ENCODE measurements at places on chromosomes 3 and 15.

DNA sequence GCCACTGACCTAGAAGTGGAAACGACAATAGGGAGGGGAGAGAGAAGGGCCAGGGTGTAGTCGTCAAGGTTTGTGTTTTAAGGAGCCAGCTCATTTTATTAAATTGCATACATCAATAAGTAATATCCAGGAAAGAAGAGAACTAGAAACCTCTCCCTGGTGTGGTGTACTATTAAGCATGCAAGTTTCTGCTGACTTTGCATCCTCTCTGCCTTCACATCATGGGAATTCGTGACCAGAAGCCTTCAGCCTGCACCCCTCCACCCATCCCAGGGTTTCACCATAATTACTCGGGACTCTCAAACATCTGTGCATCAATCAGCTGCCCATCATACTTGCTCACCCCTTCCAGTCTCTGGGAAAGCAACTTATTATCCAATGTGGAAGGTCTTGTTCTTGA, 70.9 kb upstream of the UBE3A start:
- no peak for DNase-seq

- DNase-seq = no peak
Observed at GRCh38 chr15:99403597-99403996, 152.3 kb downstream of the LRRC28 start.

DNA sequence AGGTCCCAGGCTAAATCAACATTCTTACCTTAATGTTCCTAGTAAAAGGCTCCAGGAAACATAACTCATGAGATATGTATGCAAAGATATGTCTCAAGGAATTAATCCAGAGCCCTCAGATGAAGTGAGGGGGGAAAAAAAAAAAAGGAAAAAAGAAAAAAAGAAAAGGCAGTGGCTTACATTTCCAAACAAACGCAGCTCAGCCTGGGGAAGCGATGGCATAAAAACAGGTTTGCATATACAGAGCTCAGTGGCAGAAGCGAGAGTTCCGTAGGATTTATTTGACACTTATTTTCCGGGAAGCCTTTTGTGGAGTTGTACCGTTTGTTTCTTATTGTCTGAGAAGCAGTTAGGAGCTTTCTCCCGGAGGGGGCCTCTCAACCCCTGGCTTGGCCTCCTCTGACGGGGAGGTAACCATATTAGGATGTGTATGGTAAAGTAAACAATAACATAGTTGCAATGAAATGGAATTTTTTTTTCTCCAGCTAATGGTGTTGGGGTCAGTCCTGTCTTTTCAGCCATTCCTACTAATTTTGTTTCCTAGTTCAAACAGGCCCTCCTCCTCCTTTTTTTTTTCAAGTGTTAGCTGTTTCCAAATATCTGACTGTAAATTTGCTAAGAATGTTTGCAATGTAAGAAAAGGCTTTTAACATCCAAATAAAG, 338.6 kb downstream of the FOXP1 start:
- DNase-seq = no peak

DNA sequence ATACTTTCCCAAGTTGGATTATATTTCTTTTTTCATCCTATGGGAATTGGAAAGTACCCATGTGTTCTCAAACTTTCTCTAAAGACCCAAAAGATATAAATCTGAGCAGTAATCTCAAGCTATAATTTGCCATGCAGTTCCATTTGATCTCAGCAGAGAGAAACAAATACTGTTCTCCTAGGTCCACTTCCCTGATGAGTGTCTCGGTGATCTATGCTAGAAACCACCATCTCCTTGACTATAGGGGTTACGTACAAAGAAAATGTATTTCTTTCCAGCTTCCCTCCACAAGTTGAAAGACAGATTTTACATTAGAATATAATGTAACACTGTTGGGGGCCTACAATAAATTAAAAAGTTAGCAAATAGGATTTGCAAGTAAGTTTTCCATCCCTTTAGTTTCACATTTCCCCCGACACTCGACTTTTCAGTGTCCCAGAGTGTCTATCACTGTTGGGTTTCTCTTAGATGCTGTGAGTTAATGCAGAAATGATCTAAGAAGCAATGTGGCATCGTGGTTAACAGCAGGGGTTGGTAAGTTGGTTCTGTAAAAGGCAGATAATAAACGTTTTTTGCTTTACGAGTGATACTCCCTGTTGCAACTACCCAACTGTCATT, 465.1 kb upstream of the CFAP20DC start:
- DNase-seq = no peak

DNA sequence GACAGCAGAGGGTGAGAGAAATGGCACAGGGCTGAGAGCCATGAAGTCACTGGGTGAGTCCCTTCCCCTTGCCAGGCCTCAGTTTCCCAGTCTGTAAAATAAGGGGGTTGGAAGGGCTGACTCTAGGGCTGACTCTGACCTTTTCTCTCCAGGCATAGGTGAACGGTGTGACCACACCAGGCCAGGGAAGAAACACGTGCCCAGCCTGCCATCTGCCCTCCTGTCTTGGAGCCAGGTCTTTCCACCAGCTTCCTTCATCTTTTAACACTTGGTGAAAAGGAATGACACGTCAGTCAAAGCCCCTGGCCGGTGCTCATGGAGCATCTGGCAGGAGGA, 74.4 kb downstream of the CPN2 start:
- DNase-seq = no peak

DNA sequence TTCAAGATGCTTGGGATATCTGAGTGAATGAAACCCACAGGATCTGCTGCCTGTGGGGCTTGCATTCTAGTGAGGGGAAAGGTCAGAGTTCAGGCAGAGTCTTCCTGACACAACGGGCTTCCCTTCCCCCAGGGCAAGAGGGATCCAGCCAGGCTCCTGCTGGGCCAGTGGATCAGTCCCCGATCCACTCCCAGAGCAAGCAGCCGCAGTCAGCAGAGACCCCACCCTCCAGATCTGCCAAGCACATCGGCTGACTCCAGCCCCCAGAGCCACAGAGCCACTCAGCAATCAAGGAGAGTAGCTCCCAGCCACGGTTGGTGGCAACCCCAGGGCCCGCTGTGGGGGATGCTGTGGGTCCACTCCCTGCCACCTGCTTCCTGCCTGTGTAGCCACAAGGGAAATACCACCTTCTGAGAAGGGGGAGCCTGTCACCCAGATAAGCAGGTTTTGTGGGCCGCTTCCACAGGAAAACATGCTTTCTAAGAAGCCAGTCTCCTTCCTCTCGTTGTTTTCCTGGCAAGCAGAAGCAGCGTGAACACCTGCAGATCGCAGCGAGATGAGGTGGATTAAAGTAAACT, 44.9 kb downstream of the CPN2 start:
- DNase-seq = no peak

GRCh38 chr3:76888856-76889255, 151.0 kb upstream of the ROBO2 start:
- no peak for DNase-seq

DNA sequence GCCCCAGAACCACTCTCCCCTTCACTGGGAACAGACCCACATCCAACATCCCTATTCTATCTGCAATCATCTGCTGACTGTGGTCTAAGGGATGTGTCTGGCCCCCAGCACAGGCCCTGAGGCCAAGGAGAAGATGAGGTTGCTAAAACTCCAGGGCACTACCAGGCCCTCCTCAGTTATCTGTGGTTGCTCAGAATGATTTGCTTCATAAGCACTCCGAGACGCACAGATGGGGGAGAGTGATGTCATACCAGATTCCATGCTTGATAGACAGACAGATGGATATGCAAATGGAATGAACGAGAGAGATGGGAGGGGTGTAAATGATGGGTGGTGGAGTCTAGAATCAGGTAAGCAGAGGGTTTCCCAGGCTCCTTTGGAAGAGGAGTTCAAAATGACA, 57.8 kb downstream of the CEMIP start:
- DNase-seq = no peak

DNA sequence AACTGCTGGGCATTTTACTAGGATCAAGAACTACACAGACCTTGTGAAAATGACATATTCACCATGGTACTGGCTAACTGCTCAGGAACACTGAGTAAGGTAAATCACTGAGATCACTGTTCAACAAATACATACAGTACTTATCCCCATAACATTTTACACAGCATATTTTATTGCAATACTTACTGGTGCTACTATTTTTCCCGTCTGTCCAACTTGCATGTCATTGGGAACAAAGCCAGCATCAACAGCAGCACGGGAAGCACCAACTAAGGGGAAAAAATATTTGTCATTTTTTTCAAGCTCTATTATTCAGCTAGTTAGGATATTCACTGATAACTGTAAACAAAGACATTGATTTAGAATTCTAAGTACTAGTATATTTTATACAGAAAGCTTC, 37.0 kb downstream of the ETFA start:
- no peak for DNase-seq

DNA sequence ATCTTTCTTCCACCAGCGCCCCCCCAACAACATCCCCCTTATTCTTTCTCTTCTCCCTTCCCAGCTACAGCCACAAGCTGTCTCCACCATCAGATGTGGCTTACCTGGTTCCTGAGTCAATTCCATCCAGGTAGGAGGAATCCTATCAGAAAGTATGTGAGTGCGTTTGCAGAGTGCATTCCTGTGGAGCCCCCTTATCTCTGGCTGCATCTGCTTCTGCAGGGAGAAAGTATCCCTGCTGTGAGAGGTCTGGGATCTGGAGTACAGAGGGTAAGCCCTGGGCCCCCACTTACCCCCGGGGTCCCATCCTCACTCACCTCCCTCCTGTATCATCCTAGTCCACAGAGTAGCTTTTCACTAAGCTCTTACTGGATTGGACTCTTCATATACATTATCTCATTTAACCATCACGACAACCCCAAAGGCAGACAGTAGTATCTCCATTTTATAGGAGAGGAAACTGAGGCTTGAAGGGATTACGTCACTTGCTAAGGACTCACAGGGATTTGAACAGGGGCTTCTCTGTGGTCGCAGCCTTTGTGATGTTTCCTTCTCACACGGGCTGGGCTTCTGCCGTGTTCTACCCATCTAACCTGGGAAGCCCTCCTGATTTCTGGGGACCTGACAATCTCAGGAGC, 22.2 kb upstream of the MAGEF1 start:
- DNase-seq = no peak

DNA sequence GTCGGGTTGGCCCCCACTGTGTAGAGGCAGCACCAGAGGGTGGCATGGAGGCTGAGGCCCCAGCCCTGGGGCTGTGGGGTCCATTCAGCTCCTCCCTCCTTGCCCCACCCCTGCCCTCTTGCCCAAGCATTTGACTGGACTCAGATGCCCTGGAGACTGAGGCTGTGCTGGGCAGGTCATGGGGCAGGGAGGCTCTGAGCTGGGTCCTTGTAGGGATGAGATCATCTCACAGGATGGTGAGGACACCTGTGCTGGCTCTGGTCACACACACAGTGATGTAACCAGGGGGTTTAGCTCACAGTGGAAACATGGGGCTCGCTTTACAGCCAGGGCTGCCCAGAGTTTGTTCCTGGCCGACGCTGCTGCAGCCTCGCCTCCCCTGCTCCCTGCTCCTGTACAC, 17.8 kb downstream of the ALPK3 start:
- DNase-seq = no peak

- DNase-seq = no peak
Observed at GRCh38 chr3:142226474-142226873, 1.1 kb upstream of the GK5 start.

All from stimulated activated CD4-positive, alpha-beta T cell treated with anti-CD3 and anti-CD28 coated beads, Interleukin-1b, Interleukin-23, amount 100 ng/mL, for 24 hours (primary cell).